AG04450 (cell line): ENCODE measurements at places on chromosomes 1 and 21.

- no peak for DNase-seq
These were observed 14.9 kb downstream of the ARMH1 start for GRCh38 chr1:44689447-44689765.

DNA sequence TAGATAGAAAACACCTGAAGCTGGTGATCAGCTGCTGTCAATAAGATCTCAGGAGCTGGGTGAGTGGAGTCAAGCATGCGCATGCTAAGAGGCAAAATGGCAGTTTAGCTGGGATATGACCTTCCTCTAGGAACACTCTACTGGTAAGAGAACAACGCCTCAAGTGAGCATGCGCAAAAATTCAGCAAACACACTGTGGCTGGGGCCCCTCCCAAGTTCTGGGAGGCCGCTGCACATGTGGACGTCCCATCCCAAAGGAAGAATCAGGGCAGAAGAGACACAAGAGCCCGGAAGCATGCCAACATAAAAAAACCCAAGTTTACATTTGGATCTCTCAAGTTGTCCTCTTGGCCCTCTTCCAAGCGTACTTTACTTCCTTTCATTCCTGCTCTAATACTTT is 126.3 kb upstream of the F3 start:
- DNase-seq = no peak

DNA sequence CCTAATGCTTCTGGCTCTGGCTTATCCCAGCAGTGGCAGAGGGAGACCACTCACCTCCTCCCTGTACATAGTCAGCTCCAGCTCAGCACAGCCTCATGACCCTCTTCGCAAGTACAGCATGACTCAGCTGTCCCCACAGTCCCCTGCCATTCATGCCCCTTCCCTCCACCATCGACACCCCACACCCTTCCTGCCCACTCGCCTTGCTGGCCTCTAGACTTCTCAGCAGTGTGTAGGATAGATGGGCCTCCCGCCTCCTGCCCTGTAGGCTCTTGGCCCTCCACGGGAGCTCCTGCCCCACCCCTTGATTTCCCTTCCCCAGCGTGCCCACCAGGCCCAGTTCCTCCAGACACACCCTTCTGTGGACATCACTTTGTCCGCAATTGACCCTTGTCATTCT is 9.8 kb downstream of the NPR1 start:
- DNase-seq = no peak

- no peak for DNase-seq
These were observed 217.5 kb downstream of the CAMTA1 start for GRCh38 chr1:7002728-7003127.

DNA sequence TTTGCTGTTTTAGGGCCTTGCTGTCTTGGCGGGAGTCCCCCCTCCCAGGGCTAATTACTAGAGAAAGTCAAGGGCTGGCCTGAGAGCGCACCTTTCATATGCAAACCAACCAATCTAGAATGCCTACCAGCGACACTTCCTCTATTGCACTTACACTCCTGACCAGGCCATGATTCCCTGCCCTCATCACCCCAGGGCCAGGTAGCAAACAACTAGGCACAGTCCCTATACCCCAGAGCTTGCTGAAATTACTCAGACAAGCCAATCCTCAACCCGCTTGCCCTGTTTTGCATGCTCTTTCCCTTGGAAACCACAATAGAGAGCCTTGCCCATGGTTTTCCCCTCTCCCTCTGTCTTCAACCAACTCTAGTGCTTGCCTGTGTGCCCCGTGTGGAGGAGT is 70.3 kb downstream of the URB2 start:
- DNase-seq = no peak

DNA sequence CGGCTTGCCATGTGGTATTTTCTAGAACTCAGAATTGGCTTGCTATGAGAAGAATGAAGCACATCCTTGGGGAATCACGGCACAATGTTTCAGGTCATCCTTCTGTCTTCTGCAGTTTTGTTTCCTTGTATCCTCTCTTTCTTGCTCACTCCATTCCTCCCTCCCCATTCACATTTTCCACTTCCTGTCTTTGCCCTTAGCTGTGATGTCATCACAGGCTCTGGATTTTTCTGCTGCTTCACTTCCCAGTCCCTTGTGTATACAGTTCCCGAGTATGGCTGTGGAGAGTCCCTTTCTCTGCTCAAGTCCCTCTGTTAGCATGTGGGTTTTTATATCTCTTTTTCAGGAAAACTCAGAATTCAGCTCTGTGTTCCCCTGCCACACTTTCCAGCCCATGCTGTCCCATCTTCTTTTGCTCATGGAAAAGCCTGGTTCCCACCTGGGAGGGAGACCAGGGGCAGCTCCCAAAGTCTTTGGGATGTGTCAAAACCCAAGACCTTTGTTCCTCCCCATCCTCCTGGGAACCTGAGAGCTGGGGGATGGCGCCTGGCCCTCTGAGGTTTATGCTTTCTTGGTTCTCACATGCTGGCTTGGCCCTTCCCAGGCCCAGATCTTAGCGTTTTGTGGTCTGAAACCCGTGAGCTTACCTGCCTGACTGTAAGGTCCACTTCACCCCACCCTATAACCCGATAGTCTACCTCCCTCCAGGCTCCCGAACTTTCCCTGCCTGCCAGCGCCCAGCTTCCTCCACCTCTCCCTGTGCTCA is 4.8 kb upstream of the RGS16 start:
- DNase-seq = no peak

GRCh38 chr1:159992161-159992560 is 38.1 kb upstream of the SLAMF9 start:
- no peak for DNase-seq

DNA sequence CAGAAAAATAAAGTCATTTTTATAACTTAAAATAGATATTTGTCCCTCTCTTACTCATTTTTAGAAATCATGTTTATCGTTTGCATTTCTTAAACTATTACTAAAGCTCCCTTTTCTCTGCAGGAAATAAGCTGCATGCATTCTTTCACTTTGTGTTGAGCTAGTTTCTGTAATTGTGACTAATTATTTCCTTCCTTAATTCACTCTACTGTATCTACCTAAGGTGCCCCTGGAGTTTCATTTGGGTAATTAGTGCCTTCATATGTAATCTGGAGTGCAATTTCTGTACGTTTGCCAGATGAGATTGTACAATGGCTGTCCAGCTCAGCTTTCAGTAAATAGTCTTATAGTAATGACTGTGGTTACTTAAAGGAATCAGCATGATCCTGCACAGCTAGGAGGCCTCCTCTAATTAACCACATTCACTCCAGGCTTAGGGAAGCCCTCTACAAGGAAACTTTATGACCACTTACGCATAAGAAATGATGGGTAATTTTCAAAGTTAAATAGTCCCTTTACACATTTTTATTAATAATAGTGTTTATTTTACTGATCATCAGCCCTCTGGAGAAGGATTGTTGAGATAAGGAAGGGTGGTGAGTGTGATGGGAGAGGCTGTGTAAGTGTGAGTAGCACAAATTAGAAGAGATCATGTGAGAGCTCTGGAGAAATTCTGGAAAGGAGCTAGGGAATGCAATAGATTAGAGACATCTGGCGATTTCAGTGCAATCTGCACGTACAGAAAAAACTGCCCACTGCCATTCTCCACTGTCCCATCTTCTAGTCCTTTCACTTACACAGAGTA is 86.8 kb downstream of the LRRC8C start:
- DNase-seq = no peak

DNA sequence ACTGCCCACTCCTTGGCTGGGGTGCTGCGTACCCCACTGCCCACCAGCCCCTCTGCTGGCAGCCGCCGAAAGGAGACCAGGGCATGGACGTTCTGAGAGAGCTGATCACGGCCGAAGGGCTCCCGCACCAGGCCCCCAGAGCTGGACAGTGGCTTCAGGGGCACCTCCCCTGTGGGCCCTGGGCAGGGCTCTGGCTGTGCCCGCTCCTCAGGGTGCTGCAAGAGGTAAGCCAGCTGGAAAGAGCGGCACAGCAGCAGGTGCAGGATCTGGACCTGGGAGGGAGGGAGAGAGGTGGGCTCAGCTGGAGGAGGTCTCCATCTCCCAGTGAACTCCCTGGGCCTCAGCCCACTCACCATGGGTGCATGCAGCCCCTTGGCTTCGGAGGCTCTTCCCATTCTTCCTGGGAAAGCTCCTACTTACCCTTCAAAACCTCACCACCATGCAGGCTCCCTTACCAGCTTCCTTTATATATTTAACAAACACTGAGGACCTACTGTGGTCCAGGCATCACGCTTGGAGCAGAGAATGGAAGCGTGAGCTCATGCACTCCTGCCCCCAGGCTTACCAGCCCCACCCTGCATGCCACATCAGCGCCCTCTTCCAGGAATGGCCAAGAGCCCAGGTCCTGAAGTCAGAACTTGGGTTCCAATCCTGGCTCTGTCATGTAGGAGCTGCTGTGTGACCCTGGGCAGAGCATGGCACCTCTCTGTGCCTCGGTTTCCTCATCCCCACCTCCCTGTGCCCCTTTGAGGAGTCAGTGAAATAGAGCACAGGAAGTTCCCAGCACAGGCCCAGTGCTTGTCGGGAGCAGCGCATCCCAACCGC is 6.8 kb upstream of the KIF17 start:
- no peak for DNase-seq

DNA sequence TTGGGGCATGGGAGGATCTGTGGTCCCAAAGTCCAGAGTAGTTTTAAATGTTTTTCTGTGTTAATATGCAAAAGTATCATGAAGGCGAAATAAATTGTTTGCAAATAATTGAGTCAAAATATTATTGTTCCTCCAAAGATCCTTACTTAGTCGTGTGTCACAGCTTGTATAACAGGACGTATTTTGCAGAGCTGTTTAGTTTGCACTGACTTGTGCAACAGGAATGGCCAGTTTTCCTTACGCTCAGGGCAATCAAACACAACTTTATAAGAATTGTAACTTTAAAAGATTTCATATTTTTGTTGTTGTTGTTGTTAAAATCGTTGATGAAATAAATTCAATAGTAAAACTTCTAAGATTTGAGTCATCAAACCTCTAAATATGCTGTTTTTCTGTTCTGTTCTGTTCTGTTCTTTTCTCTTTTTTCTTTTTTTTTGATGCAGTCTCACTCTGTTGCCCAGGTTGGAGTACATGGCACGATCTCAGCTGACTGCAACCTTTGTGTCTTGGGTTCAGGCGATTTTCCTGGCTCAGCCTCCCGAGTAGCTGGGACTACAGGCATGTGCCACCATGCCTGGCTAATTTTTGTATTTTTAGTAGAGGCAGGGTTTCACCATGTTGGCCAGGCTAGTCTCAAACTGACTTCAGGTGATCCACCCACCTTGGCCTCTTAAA is 60.6 kb downstream of the UCK2 start:
- no peak for DNase-seq

GRCh38 chr1:96362623-96363022 is 359.0 kb upstream of the PTBP2 start:
- DNase-seq = peak; percentile 94

DNA sequence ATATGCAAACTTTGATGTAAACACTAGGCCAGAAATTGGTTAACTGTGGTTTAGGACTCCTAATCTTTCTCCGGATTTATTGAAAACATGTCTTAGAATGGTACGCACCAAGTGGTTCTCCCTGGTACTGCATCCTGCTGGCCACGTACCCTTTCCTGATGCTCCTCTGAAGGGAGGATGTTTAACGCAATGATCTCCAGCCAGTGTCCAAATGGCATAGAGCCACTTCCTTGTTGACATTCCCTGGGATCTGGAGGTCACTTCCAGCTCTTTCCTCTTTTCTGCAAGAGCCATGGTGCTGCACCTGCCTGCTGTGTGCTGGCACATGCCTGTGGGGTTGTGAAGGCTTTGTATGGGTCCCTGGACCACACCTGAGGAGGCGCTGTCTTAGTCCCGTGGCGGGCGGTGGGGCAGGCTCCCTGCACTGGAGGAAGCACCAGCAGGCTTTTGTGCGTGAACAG is 53.9 kb downstream of the GALNT2 start:
- DNase-seq = no peak

DNA sequence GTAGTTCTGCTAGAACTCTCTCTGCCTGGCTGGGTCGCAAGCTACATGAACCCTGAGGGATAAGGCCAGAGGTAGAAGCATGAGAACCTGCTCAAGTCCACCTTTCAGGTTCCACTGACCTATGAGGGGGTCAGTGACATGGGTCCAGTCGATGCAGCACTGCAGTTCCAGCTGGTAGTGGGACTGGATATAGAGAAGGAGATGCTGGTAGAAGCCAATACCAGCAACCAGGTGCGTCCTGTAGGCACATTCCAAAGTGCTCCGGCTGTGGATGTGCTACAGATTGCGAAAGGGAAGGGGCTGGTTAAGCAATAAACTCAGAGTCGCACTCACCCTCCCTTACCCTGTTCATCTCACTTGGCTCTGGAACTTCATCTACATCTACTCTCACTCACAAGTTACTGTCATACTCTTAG is 5.7 kb downstream of the SMG5 start:
- no peak for DNase-seq

- DNase-seq = no peak
These were observed 62.0 kb upstream of the HOOK1 start for GRCh38 chr1:59752556-59753414.

DNA sequence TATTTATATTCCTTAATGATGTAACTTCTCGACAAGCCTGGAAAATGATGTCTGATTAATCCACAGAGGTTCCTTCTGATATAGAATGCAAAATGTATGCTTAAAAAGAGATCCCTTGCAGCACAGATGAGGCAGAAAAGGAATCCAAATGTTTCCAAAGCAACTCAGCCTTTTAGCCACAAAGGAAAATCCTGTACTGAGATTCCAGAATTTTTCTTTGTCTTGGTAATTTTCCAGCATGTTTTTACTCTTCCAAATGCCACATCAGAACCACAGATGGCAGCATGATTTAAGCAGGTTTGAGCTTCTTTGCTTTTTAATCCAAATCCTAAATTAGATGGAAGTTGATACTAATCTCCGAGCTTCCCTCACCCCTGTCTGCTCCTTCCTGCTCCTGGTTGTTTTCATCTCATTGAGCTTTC is 176.4 kb upstream of the PALMD start:
- DNase-seq = no peak

GRCh38 chr1:215497528-215497927 is 69.6 kb upstream of the KCTD3 start:
- DNase-seq = no peak

DNA sequence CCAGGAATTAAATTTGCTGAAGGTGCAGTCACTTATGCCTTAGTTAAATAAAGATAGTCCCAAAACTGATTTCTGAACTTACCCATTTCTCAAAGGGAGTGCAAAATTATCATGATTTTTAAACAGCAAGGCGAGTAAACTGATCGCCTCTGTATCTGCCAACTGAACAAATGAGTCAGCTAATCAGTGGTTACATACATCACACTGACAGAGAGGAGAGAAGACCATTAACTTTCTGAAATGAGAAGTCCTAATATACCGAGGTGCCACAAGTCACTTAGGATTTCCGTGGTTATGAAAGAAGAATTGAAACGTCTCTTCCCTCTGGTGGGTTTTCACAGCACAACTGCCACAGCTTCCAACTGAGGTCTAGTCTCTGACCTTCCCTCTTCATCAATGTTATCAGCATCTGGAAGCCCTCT is 400.7 kb downstream of the SMYD3 start:
- DNase-seq = no peak

- no peak for DNase-seq
These were observed 137.8 kb upstream of the RAB4A start for GRCh38 chr1:229133151-229133550.

DNA sequence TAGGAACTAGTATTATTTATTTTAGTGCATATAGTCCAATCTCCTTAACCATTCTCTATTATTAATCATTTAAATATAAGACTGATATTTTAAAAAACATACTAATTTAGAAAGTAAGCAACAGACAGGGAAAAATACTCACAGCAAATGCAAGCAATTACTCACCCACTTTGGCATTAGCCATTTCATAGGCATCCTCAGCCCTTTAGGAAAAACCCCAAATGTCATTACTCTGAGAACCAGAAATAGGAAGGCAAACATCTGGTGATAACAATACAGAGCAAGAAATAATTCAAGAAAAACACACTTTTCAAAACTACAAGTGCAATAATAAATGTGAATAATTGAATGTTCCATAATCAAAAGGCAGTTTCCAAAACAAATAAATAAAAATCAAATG is 545.1 kb downstream of the PLPP3 start:
- peak; percentile 15 for DNase-seq

- DNase-seq = no peak
These were observed 5.0 kb upstream of the RNF19B start for GRCh38 chr1:32969566-32969965.
